ENCODE measurements at places on chromosomes 7 and 10.

DNA sequence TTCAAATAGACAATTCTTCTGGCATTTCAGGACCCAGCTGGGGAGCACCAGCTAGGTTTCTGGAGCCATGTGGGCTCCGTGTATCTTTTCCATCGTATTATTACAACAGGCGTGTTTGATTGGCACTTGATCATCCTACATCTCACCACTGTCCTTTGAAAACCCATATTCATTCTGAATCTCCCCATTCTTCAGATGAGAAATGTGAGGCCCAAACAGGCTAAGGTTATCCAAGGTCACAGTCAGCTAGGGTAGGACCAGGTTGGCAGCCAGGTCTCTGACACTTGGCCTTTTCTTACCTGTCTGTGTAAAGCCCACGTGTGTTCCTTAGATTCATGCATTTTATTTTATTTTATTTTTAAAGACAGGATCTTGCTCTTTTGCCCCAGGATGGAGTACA, 102.4 kb upstream of the SH2B2 start:
- DNase-seq, result no peak

GRCh38 chr10:23370106-23370505, 25.5 kb upstream of the C10orf67 start:
- no peak for DNase-seq

DNA sequence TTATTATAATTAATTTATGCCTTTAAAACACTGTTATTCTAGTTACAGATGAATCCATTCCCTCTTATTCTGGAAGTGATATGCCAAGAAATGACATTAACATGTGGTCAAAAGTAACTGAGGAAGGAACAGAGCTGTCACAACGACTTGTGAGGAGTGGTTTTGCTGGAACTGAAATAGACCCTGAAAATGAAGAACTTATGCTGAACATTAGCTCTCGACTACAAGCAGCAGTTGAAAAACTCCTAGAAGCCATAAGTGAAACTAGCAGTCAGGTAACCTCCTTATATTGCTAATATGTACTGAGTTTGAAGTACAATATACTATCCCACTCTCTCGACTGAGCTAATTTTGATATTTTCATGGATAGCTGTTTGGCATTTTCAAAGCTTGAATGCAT, 81.6 kb downstream of the CYP51A1 start:
- no peak for DNase-seq

DNA sequence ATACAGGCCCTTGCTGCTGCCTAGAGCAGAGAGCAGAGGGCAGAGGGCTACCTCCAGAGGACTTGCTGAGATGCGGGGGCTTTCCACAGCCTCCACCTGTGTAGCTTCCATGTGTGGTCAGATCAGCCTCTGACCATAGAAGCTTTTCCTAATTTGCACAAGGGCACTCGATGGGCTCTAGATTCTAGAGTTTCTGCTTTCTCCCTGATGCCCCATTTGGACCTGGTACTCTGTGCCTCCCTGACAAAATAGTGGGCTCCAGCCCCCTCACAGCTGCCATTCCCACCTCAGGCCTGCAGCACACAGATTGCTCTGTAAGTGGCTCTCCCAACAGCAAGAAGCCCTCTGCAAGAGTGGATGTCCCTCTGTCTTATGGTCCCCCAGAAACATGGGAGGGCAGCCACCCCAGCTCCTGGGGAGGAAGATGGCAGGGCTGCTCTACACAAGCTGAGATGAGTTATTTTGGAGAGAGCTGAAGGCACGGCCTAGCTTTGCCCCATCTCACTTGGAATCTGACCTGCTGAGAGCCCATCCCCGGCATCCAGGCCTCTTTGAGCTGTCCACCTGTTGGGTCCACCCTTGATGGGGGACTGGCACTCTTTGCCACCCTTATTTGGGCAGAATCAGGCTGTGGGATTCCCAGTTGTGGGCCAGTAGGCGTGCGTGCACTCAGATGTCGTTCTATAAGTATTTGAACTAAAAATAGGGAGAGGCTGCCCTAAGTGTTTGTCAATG, 16.7 kb downstream of the TMEM273 start:
- no peak for DNase-seq

GRCh38 chr10:48384699-48384982, 78.2 kb downstream of the MAPK8 start:
- DNase-seq, result no peak

- DNase-seq, result no peak
These were observed 329.0 kb upstream of the C7orf33 start for GRCh38 chr7:148261523-148261922.

DNA sequence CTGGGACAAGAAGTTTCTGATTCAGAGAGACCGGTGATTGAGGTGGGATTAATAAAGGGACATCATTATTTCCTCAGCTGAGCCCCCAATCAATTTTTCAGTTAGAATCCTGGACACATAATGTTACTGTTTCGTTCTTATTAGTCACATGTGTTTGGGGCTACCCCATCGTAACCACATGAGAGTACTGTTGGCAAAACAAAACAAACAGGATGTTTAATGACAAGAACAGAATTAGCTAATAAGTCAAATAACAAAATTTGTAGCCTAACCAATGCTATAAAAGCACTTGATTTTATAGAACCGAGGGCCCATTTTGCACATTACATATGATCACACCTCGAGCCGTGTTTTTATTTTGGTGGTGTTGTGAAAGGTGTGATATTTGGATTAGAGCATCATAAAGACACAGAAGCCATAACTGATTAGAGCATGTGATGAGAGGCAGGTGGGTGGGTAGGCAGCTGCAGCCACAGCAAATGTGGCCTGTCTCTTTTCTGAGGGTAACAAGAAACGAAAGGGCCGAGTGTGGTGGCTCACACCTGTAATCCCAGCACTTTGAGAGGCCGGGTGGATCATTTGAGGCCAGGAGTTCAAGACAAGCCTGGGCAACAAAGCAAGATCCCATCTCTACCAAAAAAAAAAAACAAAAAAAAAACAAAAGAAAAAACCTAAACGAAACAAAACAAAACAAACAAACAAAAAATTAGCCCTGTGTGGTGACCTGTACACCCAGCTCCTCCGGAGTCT, 1.8 kb upstream of the VWC2 start:
- DNase-seq, result no peak

- DNase-seq, result peak; percentile 47
These were observed 167.9 kb upstream of the PRSS1 start for GRCh38 chr7:142581341-142581740.

DNA sequence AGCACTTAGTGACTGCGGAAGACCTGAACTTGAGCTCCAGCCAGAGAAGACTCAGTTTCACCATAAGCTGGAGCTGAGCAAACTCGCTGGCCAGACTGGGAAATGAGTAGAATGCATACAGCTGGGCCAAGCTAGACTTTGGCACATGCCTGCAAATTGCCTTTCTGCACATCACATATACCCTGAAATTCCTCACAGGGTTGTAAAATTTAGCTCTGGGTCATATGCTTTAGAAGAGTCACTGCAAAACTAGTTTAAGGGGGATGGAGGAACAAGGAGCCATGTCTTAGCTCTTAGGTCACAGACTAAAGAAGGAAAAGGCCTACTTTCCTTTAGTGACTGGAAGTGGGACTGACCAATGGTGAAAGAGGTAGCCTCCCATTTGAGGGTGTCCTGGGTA, 67.6 kb downstream of the PPP1R3C start:
- DNase-seq, result no peak

DNA sequence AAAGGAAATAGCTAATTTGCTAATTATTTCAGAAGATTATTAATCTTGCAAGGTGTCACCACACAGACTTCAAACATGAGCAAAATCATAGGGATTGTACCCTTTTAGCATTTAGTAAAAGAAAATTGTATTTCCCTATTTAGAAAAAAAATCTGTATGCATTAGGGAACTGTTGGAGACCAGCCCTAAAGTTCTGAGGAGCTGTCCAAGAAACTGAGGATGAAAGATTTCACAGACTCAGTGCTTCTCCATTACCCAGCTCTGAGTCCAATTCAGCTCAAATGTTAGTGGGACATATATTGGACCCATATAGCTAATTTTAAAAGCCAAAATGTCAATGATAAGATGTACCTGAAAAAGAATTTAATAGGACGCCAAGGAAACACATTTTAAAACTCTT, 271.7 kb downstream of the SNX10 start:
- DNase-seq, result no peak

DNA sequence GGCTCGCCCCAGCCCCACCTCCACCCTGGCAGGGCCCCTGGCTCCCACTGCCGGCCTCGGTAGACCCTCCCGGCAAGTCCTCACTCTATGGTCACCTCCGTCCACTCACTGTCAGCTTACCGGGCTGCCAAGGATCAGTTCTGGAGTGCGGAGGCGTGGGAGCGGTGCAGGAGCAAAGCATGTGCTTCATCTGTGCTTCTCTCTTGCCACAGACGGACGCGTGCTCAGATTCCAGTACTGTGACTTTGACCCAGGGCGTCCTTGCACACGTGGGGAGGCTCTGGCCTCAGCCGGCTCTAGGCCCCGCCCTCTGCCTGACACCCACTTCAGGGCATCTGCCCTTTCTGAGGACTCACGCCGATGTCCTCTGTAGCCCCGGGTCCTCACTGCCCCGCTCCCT, 547.5 kb upstream of the FOXK1 start:
- no peak for DNase-seq

DNA sequence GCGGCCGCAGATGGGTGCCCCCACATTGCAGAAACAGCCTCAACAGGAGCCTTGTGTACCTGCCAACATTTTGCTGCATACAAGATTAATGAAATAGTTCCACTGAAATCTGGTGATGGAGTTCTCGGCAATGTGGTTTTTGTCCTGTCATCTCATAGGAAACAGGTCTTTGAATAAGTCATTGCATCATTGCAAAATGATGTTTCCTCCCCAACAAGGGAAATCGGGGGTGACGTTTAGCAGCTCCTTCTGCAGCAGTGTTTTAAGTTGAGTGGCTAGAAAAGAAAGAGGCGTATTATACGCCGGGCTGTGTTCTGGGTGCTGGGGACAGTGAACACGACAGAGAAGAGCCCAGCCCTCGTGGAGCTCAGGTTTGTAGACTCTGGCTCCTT, 177.0 kb downstream of the PRKAG2 start:
- no peak for DNase-seq

DNA sequence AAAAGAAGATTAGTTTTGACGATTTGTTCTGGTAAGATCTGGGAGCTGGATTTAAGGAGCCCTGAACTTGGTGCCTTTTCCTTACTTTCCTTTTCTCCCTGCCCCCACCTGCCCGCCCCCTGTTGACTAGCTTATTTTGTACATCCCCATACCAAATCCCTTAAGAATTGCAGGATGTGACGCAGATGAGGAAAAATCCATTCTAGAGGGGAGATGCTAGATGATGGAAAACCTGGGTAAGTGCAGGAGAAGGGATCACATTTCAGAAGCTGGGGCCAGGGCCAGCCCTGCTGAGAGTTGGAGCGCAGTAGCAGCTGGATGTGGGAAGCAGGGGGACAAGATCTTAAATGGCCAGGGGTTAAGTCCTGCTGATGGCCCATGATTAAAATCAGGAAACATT, 93.9 kb downstream of the CCDC3 start:
- DNase-seq, result no peak

DNA sequence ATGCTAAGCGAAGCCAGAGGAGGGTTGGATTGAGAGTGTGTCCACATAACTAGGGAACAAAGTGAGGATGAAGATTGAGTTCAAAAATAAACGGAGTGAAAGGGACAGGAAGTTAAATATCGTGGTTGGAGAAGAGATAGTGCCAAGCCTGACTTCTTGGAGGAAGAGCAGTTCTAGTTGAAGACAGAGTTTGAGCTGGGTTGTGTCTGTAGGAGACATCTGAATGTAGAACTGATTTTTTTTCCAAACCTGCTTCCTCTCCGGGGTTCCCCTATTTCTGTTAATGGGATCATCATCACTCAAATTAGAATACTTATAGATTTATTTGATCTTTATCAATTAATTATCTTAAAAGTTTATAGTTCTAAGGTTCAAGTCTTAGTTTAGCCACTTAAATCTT, 35.6 kb downstream of the SP4 start:
- no peak for DNase-seq

GRCh38 chr10:75405598-75406461, 4.3 kb upstream of the ZNF503 start:
- no peak for DNase-seq

GRCh38 chr7:159030490-159031134, 114.1 kb downstream of the VIPR2 start:
- no peak for DNase-seq

- DNase-seq, result peak; percentile 65
These were observed 330.8 kb downstream of the PTEN start for GRCh38 chr10:88194041-88194887.

- no peak for DNase-seq
These were observed 116.9 kb downstream of the CPEB3 start for GRCh38 chr10:92173996-92174395.

GRCh38 chr7:34327681-34328080, 330.3 kb upstream of the NPSR1 start:
- no peak for DNase-seq

- DNase-seq, result no peak
These were observed 295.6 kb downstream of the FGFR2 start for GRCh38 chr10:121302541-121303180.

- DNase-seq, result no peak
These were observed 442.9 kb downstream of the AUTS2 start for GRCh38 chr7:70040970-70041766.

- no peak for DNase-seq
These were observed 48.6 kb downstream of the KIAA1217 start for GRCh38 chr10:24257588-24257987.

DNA sequence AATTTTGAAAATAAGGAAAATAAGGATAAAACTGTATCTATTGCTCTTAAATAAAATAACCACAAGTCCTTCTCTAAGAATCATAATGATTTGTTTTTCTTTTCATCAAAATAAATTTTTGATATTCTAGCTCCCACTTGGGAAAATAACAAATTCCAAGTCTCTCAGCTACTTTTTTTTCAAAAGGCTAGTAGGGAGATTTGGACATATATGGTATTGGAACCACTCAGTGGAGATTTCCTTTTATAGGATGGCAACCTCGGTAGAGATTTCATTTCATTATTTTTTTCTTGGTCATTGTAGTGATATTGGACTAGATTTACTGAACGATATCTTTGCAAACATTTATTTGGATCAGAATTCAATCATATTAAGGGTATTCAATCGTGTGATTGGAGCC, 69.5 kb upstream of the PRKG1 start:
- no peak for DNase-seq

GRCh38 chr10:125082881-125083575, 77.3 kb downstream of the CTBP2 start:
- no peak for DNase-seq

DNA sequence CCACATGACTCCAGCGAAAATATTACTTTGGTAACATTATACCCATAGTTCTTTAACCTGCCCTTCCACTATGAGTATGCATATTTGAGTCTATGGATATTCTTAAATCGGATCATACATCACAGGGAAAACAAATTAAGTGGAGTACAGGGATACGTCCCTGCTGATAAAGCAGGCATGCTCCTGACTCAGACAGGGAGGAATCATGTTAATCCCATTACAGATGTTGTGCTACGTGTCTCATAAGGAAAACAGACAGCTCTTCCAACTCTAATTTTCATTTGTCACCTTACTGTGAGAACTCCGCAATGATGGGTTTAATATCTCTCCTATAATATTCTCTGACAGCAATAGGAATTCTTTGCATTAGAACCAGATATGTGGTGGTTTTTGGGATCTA, 469.5 kb upstream of the POM121L12 start:
- no peak for DNase-seq

All from T-helper 2 cell (primary cell).